ENCODE measurements at places on chromosomes 1 and 21. TPM values are rescaled to one million over a fixed set of nuclear protein-coding genes. Genes with fewer than 3 reads are reported as not detected.

GRCh38 chr1:11783556-11783955 is 21.6 kb downstream of the C1orf167 start:
- DNase-seq: no peak

The ALPL gene
- 14.6 TPM for total RNA-seq

DNA sequence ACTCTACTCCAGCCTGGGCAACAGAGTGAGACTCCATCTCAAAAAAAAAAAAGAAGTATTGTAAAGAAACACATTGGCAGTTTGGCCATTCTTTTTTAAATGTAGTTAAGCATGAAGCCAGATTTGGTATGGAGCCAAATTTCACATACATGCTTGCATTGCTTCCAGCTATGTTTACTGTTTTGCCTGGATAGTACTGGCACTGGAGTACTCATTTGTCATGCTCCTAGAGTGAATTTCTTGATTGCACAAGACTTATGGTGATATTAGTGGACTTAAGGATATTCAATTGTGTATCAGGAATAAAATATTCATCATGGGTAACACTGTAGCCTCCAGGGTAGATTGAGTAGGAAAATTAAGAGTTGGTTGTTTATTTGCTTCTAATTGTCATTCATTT is 24.5 kb upstream of the SLC9A1 start:
- DNase-seq: no peak

GRCh38 chr1:26833432-26834405 is 7.2 kb downstream of the ZDHHC18 start:
- DNase-seq: no peak

The PLA2G2F gene
- not detected for total RNA-seq
